DMS153 (cell line): ENCODE measurements at places on chromosomes 12 and 14.
A peak's percentile ranks its signal among the peaks of the same experiment; 100 is the strongest.

DNA sequence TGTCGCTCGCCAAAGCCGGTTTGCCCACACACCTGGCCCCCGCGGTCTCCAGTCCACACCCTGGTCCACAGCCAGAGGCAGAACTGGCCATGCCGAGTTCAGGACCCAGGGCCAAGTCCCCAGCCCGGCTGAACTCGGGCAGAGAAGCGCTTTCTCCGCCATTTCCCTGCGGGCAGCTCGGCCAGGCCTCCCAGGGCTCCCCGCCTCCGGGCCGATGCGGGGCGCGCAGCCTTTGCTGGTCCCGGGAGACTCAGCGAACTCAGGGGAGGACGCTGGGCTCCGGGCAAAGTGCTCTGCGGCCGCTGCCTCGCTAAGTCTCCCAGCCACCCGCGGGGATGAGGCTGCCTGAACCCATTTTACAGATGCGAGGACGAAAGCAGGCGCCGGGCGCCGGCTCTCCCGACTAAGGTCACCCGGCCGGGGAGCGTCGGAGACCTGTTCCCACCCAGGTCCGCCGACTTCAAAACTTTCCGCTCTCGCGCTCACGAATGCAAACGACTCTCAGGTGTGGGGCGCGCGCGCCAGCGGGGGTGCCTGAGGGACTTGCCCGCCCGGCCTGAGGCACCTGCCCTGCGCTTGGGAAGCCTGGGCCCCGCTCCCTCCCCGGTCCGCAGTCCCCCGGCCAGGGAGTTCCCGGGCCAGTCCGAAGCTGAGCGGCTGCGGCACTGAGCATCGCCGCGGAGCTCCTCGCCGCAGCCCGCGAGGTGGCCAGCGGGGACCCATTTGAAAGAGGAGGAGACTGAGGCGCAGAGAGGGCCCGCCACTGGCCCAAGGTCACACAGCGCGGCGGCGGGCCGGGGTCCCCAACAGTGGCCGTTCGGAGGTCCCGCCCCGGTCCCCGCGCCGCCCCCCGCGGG is 627 bp downstream of the TESC start:
- DNase-seq = no peak

DNA sequence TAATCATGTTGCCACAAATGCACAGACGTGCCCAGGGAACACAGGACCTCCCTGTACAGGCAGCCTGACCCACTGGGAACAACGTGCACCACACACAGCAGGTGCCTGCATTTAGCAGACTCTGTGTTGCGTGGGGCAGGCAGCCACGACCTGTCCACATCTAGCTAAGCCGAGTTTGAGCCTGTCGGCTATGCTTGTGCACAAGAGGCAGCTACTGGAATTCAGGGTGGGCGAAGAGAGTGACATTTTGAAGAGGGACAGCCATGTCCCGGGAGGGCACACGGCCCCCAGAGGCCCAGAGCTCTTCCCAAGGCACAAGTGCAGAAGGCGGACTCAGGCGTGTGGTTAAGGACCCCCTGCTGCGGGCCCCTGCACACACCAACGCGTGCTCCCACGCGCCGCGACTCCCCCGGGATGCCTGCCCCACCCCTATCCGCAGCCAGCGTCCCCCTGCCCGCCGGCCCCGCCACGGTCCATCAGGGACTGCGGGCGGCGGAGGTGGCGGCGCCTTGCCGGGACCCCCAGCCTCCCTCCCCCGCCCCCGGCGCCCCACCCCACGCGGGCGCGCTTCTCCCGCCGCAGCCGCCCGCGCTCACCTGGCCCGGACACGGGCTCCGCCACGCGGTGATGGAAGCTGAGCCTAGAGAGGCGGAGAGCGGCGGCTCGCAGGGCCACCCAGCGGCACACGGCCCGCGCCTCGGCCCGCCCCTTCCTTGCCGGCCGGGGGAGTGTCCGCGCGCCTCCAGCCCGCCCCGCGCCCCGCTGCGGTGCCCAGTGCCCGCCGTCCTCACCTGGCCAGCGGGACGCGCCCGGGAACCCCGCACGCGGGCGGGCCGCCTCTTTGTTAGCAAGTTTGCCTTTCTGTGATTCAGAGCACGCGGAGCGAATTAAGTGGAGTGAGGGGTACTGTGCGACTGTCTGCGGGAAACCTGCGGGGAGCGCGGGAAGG is 125.3 kb upstream of the PRMT8 start:
- DNase-seq = no peak

GRCh38 chr14:58701604-58702003 is 63.8 kb downstream of the DACT1 start:
- DNase-seq = no peak

GRCh38 chr12:65825507-65826352 is 1.4 kb downstream of the HMGA2 start:
- DNase-seq = no peak

DNA sequence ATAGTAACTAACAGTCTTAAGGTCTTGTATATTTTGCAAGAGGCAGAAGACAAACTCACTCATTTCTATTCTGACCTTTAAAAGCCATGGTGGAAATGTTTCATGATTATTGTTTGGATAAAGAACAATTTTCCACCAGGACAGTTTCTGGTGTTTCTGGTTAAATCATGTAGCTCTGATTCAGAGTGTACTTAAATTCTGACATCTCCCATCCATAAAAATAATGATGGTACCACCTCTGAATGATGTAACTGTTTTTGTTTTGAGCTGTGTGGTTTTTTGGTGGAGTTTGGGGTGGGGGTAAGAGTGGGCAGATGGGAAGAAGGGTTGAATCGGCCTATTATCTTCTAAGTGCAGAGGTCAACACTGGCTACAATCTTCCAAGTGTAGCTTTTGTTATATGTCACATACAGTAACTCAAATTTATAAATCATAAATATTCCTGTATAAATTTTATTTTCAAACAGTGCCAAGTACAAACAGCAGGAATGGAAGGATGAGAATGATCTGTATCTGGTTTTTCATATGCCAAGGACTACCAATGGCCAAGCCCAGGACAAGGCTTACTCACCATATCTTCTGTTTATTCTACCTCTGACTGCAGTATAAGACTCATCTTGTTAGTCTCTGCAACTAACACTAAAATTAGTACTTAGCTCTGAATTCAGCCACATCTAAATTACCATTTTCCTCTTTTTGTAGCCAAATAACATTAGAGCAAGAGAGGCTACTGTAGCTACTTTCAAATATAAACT is 108.7 kb downstream of the BCAT1 start:
- DNase-seq = no peak

GRCh38 chr12:16300122-16300521 is 22.6 kb upstream of the SLC15A5 start:
- no peak for DNase-seq

GRCh38 chr12:102347811-102348210 is 132.6 kb downstream of the IGF1 start:
- DNase-seq = no peak

GRCh38 chr12:122089077-122089476 is 10.5 kb downstream of the MLXIP start:
- peak; percentile 29 for DNase-seq

DNA sequence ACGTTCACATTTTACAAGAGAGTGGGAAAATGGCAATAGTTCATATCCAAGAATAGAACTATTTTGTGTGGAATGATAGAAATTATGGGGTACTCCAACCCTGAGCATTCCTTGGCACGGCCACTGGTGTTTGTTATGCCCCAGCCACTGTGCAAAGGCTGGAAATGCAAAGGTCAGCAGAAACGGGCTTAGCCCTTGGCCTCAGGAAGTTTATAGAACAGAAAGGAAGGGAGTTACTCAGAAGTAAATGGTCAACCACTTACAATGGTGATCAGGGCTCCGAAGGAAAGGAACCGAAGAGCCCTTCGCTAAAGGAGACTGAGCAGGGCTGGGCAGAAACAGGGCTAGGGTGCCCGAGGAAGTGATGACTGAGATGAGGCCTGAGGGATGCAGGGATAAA is 45.1 kb downstream of the KICS2 start:
- DNase-seq = no peak
